ENCODE measurements at places on chromosomes 4 and X. TPM values are rescaled to one million over a fixed set of nuclear protein-coding genes. Genes with fewer than 3 reads are reported as not detected.

The PHEX gene
- 0.09 TPM for total RNA-seq

The RENBP gene
- total RNA-seq, result 28.7 TPM

The ZNF185 gene
- 13.4 TPM for total RNA-seq

The VEGFD gene
- 1.1 TPM for total RNA-seq

The STPG2 gene
- total RNA-seq, result 0.56 TPM

The MAGEA6 gene
- not detected for total RNA-seq
